ENCODE measurements at places on chromosomes 3 and 15.
A peak's percentile ranks its signal among the peaks of the same experiment; 100 is the strongest.

DNA sequence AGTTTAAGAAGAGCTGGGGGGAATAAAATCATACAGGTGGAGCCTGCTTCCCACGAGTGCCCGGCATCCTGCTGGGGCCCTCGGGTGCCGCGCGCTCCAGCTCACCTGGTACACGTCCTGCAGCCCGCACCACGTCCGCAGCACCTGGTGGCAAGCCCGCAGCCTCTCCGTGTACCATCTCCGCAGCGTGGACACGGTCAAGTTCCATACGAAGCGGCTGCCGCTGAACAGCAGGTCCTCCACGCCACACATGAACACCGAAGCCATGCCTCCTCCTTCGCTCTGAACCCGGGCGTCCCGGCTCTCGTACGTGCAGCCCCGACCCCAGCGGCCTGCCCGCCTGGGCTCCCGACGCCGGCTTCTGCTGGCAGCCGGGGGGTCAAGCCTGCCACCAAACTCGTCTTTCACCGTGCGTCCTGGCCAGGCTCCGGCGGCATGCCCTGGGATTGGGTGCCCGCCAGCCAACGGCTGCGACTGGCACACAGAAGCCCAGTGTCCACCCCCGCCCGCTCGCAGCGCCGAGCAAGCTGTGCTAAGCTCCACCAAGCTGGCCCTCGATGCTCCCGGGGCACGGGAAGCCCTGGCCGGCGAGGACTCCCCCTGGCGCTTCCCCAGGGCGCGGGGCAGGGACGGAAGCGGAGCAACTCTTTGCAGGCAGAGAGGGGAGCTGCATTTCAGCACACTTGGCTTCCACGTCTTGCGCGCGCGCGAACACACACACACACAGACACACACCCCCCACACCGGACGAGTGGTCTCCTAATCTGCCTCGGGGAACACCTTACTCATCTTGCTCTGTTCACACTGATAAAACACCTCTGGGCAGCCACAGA, at the start of gene FRMD4B:
Gene FRMD4B (minus strand): TSS at position 366 of the 833 bp plus-strand sequence. CDS start 99 bp downstream, at position 267.
- peak; percentile 22 for DNase-seq

GRCh38 chr3:131020122-131020693, 6.4 kb downstream of the ASTE1 start:
- DNase-seq, result no peak

GRCh38 chr3:150920236-150920635, 15.0 kb upstream of the MINDY4B start:
- DNase-seq, result no peak

DNA sequence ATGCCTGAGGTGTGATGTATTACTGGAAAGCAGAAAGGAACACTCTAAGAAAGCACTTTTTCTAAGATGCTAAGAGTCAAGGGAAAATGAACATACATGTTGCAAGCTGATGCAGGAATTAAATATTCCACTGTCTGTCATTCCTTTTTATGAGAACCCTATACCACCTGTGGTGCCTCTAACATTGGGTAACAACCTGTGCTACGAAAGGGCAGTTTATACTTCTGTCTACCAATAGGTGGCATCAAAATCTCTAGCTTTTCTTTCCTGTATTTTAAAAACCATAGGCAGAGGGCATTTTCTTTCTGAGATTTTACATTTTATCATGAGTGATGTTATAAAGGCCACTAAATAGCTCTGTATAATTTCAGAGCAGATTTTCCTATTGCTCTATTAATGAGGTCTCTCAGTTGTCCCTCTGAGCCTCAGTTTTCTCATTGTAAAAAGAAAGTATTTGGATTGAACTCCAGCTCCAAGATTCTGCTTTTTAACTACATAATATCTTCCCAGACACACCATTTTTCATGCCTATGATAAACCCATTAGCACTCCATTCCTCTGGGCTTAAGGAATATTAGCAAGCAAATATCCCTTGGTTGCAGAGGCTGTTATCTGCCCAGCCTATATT, 3.5 kb upstream of the CPNE4 start:
- DNase-seq, result peak; percentile 47

DNA sequence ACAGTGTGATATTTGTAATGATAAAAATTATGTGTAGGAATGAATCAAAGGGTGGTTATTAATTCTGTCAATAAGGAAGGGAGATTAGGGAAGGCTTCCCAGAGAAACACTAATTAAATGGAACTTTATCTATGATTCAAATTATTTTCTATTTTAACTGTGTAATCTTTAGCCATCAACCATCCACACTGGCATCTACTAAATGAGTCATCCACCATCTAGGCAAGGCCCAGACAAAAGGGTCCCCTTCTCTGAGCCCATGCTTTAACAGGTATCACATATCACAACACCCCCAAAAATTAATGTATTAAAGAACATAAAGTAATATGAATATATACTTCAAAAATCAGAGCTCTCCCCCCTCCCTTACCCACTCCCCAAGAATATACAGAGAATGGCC, 19.9 kb upstream of the TPM1 start:
- DNase-seq, result no peak

- DNase-seq, result peak; percentile 37
These were observed 1.0 kb upstream of the GALNT15 start for GRCh38 chr3:16173283-16174025.

DNA sequence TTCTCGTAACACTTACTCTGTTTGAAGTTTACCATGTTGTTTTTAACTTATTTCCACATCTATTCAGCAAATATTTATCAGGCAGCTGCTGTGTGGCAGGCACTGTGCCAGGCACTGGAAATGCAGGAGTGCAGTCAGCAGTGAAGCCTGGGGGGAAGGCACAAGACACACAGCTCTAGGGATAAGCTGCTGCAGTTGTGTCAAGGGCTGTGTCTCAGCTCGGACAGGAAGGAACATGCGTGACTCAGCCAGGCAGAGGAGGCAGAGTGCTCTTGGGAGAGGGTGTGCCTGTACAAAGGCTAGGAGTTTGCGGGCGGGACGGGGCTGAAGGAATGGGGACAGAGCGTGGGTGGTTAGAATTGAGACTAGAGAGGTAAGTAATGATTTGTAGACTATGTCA, 24.7 kb downstream of the LYSMD4 start:
- DNase-seq, result peak; percentile 91

DNA sequence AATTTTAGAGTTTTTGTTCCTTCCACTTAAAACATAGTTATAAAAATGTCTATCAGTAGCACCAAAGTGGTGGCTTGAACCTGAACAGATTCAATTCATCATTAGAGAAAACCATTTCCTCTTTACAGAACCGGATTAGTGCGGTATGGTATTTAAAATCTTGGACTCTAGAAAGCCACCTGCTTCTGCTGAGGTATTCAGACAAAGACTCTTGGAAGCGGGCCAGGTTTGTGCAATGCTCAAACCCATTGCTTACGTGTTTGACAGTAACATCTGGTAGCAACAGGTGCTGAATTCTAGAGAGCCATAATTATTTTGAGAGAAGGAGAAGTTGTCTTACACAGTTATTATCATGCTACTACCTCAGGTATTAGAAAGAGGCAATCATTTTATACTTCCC, 290.5 kb downstream of the NAALADL2 start:
- DNase-seq, result no peak

GRCh38 chr3:58274027-58274614, 31.9 kb upstream of the RPP14 start:
- DNase-seq, result peak; percentile 51

DNA sequence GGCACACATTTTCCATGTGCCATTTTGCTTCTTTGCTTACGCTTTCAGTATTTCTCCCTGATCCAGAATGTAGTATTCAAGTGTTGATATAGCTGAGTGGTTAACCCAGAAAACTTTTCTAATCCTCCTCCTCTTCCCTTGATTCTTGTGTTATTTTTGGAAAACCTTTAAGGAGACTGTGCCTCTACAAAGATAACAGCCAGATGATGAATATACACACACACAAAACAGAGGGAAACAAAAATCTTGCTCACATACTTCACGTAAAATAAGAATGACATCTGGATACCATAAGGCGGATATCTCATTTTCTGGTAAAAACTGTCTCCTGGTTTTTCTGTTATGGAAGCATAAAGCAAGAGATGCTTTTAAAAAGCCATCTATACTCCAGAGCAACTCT, 295.8 kb upstream of the THBS1 start:
- DNase-seq, result peak; percentile 88

DNA sequence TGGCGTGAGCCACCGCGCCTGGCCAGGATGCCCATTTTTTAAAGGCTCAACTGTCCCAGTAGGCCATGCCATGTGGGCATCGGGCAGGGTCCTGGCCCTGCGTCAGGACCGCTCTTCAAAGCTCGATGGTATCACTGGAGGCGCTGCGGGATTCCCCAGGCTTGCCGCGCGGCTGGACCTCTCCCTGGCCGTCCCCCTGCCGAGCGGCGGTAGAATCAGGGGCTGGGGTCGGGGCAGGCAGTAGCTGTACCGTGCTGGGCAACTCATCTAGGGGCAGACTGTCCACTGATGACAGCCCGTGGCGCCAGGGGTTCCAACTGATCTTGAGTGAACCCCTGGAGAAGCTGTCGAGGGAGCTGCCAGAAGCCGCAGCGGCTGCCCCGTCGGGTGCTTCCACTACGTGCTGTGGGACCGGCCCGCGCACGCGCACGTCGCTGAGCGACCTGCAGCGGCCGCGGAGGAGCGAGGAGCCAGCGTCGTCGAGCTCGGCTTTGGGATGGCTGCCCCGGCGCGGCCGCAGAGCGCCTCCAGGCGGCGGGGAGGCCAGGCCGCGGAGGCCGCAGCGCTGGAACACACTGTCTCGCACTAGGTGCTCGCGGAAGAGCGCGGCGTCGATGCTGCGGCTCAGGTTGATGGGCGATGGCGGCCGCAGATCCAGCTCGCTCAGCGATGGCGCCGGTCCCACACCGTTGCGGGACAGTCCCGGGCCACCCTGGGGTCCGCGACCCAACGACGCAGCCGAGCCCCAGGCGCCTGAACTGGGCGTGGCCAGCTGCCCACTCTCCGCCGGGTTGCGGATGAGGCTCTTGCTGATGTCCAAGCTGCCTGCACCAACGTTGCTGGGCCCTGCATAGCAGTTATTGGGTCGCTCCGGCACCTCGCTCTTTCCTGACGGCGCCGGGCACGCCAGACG, 5.8 kb downstream of the PRRT3 start:
- DNase-seq, result peak; percentile 91

DNA sequence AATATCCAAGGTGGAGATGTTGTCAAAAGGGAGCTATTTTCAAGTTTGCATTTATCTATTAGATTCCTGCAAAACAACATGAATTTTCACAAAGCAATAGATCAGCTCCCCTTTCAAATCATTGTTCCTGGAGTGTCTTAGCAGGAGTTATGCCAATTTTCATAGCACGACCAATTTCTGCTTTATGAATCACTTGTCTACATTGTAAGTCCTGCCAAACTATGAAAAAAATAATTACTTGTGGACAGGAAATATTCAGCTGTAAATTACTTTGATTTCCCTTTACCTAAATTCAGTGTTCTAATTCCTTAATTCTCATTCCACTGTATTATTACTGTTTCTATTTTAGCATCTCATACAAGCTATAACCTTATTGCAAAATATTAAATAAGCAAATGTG, 1289.6 kb downstream of the NSUN3 start:
- DNase-seq, result peak; percentile 17

DNA sequence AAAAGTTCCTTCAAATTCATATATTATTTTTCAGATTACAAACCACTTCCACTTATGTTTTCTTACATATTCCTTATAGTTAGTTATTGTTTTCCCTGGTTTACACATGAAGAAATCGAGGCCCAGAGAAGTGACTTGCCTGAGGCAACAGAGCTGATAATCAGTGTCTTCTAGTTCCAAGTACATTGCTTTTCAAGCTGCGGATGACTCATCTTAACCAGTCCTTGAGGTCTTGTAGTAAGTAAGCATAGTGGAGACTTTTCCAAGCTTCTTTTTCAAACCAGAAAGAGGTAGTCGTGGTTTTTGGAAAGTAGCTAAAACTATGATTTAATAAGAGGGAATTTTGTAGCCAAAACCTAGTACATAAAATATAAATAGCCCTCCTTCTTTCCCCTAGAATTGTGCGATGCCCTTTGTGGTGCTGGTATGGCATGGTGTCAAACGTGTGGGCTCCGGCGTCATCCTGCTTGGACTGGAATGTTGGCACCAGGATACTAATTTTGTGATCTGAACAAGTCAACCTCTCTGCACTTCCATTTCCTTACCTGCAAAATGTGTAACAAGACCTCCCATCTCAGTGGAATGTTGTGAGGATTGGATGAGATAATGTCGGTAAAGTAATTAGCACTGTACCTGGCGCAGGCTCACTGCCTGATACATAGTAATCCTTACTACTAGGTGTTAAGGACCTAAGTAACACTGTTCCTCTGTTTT, 19.0 kb upstream of the DLG1 start:
- peak; percentile 90 for DNase-seq

- DNase-seq, result no peak
These were observed 470.1 kb upstream of the NR2F2 start for GRCh38 chr15:95860406-95860805.

- DNase-seq, result no peak
These were observed 38.8 kb upstream of the TIMP4 start for GRCh38 chr3:12197475-12197874.

GRCh38 chr3:71702131-71703024, 22.8 kb downstream of the EIF4E3 start:
- DNase-seq, result no peak

- DNase-seq, result no peak
These were observed 210.9 kb downstream of the ZIC1 start for GRCh38 chr3:147619921-147620560.

DNA sequence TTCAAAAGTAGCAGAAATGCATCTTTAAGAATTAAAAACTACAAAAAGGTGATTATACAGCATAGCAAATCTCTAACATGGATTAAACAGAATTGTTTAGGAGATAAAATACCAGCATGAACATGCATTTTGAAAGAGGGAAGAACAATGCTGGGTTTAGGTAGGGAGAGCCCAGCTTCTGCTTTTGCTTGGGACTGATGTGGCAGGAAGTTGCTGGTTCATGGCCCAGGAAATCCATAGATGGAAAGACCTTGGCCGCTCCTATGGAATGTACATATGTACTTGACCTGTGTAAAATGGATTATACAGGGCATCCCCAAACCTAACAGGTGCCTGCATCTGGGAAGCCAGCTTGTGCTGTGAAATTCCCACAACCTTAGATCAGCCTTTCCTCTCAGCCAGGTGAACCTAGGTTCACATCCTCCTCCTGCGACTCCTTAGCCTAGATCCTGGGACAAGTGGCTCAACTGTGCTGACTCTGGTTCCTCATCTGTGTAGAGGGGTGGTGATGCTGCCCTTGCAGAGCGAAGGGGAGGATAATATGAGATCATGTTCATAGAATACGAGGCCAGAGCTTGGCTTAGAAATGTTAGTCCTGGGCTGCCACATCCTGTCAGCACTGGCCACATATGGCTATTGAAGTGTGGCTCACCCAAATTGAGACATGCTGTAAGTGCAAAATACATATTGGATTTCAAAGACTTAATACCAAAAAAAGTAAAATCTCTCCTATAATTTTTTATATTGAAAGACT, 47.0 kb upstream of the PLXNA1 start:
- DNase-seq, result no peak

DNA sequence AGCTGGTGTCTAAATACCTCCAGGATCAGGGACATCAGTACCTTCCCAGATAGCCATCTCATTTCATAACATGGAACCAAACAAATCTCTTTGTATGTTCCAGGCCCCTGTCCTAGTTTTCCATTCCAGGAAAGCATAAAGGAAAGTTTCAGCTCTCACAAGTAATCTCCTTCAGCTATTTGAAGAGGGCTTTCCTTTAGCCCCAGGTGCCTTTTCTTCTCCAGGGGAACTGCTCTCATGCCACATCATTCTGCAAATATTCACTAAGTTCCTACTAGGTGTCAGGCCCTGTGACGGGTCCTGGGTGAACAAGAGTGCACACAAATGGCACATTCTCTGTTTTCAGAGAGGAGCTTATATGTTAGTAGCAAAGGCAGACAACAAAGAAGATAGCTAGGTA, 136.1 kb downstream of the ADAMTS9 start:
- DNase-seq, result no peak

Data from fibroblast of lung (primary cell).